NCI-H1694 treated with DMSO at 0.1 percent for 48 hours (cell line): ENCODE measurements at places on chromosomes 11 and 22.
A peak's percentile ranks its signal among the peaks of the same experiment; 100 is the strongest.

- DNase-seq = no peak
Measured at GRCh38 chr22:36884349-36885158, 23.7 kb downstream of the NCF4 start.

DNA sequence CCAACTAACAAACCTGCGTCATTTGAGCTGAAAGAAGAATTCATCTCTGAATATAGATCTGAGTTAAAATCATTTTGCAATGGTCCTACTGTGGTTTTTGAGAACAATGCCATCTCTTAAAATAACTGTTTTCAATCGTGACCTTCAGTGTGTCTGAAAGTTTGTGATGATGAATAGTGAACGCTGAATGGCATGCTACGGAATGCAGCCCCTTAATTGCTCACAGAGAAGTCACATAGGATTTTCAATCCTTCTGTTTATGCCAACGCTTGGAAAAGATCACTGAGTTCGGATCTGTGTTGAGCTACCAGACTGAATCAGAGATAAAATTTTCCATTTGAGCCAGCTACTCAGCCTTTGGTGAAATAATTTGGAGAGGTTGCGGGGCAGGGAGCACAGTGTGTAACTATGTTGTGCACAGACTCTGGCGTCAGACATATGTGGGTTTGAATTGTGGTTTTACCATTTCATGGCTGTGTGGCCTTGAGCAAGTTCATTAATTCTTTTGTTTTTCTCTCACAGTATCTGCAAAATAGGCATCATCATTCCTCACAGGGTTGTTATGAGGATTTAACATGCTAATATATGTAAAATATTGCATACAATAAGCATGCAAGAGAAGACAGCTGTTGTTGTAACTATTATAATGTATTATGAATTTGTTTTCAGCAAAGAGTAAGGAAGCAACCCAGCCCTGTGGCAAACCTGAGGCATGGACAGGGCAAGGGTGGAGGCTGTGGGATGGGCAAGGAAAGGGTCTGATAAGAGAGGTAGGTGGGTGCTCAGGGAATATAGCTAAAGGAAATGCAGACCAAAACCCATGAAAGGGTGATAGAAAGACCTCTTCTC is 679.9 kb downstream of the KCNA4 start:
- DNase-seq = no peak

GRCh38 chr11:118892514-118892913 is 8.8 kb downstream of the CXCR5 start:
- no peak for DNase-seq

GRCh38 chr11:2691355-2691761 is 8.4 kb downstream of the KCNQ1OT1 start:
- DNase-seq = no peak

DNA sequence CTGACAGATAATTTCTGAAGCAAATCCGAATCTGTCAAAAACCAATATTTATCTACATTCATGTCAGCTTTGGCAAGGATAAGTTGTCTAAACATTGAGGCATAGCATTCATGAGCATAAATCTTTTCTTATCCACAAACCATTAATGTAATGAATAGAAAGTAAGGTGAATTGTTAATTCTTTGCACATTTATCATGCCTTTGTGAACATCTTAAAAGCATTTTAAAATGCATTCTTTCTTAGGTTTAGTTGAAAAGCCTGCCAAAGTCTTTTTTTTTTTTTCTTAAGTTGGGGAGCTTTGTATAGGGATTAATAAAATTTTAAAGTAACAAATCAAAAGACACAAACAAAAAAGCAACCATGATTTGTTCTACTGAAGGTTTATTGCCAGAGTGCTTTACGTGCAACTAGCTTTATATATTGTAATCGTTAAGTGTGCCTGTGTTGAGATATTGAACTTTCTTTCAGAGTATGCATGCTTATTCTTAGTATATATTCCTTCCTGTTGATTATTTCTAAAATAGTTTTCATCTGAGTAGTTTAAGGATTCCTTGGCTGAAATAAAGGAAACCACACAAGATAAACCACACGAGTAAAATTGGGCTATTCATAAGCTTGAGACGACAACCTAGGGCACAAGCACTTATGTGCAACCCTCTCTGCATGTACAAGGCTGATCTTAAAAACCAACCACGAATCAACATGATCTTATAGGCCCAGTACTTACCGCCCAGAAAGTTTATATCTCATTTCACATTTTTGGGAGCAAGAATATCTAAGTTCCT is 1110.9 kb upstream of the CNTN5 start:
- no peak for DNase-seq

- no peak for DNase-seq
Measured at GRCh38 chr11:48341466-48341865, 16.7 kb downstream of the OR4C3 start.

- no peak for DNase-seq
Measured at GRCh38 chr22:23824476-23825245, 14.1 kb downstream of the DERL3 start.

- no peak for DNase-seq
Measured at GRCh38 chr11:68966894-68967780, 13.6 kb downstream of the MRGPRD start.

DNA sequence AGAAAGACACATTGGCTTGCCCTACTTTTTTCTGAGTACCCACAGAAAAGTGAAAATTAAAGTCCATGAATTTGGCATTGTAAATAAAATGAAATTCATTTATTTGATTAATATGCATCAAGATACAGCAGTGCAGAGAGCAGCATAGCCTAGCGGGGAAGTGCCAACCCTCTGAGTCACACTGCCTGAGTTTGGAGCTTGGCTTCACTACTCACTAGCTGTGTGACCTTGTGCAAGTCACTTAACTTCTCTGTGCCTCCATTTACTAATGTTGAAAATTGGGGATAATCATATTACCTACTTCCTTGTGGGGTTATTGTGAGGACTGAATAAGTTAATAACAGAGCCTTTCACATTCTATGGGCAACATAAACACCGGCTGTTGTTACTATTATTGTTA is 111.5 kb upstream of the CSNK2A3 start:
- DNase-seq = no peak

- no peak for DNase-seq
Measured at GRCh38 chr11:35852056-35852455, 91.8 kb upstream of the LDLRAD3 start.

DNA sequence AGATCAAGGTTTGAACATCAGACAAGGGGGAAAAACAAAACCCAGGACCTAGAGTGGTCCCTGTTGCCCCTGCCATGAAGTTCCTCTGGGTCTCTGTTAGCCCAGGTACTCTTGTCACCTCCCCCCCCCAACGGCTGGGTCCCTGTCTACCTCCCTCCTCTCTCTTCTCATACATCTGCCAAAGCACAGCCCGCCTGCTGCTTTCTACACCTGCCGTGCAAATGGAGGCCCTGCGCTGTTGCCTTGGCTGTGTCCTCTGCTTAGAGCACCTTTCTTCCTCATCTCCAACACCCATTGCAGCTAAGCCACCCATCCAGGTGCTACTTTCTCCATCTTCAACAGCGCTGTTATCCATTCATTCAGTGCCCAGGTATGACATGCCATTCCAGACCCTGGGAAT is 99.2 kb downstream of the TP53I11 start:
- DNase-seq = no peak

DNA sequence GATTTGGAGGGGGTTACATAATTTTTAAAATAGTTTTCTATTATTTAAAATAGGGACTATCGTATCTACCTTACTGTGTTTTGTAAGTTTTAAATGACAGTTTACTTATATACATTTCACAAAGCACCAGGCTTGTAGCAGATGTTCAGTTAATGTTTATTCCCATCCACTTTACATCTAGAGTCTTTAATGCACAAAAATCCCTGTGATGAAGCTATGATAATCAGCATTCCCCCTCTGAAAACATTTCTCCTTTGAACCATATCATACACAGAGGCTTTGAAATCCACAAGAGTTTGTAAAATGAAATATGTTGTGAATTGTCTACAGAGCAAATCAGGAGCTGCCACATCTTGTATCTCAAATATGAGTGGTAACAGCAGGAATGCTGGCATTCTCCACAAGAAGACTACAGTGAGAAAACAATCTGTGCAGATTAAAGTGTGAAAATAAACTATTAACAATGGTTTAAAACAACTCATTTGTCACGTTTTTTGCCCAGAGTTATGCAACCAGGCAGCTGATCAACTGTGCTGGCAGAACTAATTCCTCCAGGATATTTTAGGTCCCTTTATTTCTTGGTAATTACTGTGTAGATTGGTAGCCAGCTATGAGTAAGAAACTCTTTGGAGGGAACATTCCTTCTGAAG is 699.1 kb upstream of the ARHGAP42 start:
- no peak for DNase-seq

DNA sequence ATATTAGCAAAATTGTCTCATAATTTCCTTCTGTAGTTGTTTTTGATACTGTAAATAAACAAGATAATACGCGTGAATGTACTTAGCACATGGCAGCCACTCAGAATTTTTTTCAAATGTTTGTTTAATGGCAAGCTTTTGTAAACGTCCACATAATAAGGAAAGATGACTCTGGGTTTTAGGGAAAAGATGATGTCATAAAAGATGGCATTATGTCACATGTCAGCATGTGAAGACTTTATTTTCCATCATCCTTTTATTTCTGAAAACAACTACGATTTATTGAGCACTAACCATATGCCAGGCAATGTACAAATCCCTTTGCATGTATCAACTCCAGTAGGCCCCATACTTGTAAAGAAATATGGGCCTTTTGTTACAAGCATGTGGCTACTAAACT is 139.9 kb downstream of the C11orf91 start:
- no peak for DNase-seq

- no peak for DNase-seq
Measured at GRCh38 chr22:26646158-26646557, 11.2 kb upstream of the MIAT start.

GRCh38 chr22:49310354-49310753 is 517.3 kb downstream of the BRD1 start:
- DNase-seq = no peak

- no peak for DNase-seq
Measured at GRCh38 chr11:110295086-110295485, 1.3 kb downstream of the RDX start.

DNA sequence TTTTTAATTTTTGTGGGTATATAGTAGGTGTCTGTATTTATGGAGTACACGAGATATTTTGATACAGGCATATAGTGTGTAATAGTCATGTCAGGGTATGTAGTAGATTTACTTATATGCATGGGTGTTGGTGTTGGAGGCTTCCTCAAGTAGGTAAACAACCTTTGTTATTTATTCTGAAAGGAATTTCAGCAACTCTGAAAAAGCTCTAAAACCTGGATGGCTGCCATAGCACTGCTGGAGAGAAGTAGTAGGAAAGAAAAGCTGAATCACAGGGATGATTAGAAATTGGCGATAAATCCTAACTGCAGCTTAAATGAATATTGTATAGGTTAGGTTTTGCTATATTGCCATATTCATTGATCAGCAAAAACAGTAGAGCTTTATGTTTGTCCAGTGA is 44.4 kb upstream of the ST14 start:
- no peak for DNase-seq

DNA sequence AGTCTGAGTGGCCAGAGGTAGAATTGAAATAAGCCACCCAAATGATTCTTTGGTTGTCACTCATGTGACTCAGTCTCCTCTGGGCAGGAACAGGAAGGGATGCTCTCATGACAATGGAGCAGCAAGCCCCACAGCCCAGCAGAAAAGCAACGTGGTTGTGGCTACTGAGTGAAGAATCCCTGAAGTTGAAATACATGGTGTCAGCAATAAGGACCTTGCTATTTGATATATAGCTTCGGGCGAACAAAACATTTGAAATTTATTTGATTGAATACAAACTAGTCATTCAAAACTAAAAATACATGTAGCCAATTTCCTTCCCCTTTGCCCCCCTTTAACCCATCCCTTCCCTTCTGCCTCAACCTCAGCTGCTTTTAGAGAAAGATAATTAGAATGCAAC is 14.5 kb upstream of the DTX4 start:
- no peak for DNase-seq

GRCh38 chr11:1428762-1429316 is 39.1 kb downstream of the BRSK2 start:
- no peak for DNase-seq

DNA sequence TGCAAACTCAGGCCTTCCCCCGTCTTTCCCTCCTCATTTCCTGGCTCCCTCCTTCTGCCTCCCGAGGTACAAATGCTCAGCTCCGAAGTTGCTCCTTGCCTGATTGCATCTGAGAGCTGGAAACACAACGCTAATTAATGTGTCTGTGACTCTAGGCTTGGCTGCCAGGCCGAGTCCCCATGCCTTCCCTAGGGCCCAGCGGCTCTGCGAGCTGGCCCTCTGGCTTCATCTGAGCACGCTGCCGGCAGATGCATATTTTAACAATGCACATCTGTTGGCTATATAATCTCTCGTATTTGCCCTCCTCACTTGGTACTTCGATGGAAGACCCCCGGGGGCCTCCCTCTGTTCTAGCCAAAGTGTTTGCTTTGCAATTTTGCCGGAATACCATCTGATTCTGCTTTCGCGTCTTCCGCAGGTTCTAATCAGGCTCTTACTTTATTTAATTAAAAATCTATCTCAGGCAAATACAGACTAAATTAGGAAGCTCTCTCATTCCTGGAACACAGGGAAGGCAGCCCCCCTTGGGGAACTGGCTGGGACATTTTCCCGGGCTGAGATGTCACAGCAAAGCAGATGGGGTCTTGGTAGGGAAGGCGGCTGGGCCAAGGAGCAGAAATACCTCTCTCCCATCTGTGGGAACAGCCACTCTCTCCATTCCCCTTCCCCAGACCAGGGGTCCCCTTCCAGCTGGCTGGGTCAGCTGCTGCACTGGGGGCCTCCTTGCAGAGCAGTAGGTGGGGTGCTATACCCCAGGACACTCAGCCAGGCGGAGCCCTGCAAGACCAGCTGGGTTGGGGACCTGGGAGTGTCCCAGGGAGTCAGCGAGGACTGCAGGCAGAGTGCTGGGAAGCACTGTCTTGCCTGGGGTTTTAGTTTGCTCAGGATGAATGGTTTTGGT is 162.8 kb downstream of the ST3GAL4 start:
- peak; percentile 16 for DNase-seq

GRCh38 chr11:16605389-16605893 is 133.0 kb upstream of the C11orf58 start:
- DNase-seq = no peak

- no peak for DNase-seq
Measured at GRCh38 chr11:82747471-82747870, 13.8 kb upstream of the FAM181B start.

GRCh38 chr22:39536711-39537110 is 4.2 kb upstream of the RPS19BP1 start:
- DNase-seq = no peak
